ENCODE measurements at places on chromosomes 1 and 21.

DNA sequence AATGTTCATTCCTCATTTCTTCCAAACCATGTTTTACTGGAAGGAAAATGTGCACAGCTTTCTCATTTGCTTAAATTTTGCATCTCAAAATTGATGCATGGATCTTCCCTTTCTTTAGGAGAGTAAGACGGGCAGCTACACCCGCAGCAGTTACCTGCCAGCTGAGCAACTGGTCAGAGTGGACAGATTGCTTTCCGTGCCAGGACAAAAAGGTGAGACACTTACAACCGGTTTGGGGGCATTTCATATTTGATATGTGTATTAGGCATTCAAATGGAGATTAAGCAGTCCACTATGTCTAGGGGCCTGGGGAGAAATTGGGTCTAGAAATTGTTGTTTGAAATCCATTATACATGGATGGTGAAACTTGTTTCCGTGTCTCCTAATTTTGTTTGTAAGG, 12.9 kb downstream of the C8A start:
- no peak for DNase-seq

GRCh38 chr1:101108111-101108500, 82.5 kb upstream of the DPH5 start:
- no peak for DNase-seq

GRCh38 chr1:86429835-86430234, 5.9 kb downstream of the CLCA2 start:
- no peak for DNase-seq

DNA sequence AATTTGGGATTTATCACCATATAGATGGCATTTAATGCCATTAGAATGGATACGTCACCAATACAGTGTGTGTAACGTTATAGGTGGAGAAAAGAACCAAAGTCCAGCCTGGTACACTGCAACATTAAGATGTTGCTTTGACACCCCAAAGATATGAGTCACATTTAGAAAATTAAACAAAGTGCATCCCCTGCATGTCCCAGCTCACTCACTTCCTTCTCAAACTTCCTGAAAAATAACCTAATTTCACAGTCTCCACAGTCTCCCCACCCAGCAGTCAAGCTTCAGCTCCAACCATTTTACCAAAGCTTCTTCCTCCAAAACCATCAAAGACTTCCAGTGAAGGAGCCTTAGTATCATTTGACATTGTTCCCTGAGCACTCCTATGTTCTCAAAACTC, 111.9 kb downstream of the OMA1 start:
- DNase-seq = no peak

DNA sequence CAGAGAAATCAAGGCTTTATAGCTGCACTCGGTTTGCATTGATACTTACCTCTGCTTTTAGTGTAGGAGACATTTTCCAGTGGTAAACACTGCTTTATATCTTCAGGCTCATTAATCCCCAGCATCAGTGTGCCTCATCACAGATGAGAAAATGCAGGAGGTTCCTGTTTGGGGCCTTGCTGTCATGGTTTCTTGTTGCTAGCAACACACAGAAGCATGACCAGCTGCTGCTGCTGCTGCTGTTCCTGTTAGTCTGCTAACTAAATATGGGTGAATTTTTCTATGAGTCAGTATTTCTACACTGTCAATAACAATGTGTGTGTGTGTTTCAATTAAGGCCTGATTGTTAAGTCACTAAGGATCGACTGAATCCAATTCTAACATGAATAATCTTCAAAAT, 85.8 kb upstream of the RGS1 start:
- DNase-seq = no peak

DNA sequence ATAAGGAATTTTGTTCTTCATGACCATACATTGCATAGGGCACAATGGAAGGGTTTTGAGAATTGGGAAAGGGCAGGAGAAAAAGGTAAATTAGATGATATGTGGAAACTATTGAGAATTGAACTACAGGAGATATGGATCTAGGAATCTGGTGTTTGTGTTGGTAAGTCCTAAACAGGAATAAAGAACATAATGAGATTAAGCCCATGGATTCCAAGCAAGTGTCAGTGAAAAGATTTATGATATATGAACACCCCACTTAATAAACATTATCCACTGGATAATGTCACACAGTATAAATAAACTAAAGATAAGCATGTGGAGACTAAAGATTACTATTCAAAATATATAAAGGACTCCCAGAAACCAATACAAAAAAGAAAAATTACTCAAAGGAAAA, 98.2 kb downstream of the TNFSF18 start:
- DNase-seq = no peak

- DNase-seq = peak; percentile 93
These were observed 79.7 kb downstream of the CACHD1 start for GRCh38 chr1:64549464-64550239.

- DNase-seq = no peak
These were observed 144.7 kb upstream of the SPATA6 start for GRCh38 chr1:48616710-48617109.

- DNase-seq = no peak
These were observed 1012.4 kb downstream of the AMY1C start for GRCh38 chr1:104761961-104762570.

DNA sequence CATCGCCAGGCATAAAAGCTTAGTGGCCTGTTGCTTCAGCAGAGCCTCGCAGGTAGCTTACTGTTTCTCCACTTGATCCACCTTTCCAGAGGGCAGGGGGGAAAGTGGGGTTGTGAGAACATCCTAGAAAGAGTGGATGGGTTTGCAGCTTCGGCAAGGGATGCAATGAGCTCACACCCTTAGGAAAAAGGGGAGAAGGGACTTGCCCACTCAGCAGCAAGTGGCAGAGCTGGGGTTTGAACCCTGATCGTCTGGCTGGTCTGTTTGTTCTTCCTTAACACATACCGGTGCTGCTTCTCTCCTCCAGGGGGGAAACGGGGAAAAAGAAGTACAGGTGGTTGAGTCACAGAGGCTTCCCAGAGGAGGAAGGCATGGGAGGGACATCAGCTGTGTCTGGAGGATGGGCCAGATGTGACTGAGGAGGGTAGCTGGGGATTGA, 1.0 kb downstream of the TMEM201 start:
- DNase-seq = no peak

DNA sequence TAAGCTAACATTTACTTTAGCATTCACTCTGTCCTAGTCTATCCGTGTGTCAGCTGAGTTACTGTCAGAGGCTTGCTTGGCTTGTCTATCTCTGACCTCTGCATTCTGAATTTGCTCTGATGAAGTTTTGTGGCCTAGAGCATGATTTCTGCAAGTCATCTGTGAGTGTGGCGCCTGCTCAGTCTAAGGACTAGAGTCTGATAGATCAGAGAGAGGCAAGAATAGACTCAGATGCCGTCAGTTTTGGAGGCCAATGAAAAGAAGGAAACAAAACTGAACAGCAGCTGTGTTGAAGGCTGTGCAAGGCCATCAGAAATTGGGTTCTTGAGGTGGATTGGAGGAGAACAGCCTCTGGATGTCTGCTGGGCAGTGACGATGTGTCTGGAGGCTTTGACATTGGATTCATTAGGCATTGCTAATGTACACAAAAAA, 573.1 kb downstream of the USP25 start:
- no peak for DNase-seq

DNA sequence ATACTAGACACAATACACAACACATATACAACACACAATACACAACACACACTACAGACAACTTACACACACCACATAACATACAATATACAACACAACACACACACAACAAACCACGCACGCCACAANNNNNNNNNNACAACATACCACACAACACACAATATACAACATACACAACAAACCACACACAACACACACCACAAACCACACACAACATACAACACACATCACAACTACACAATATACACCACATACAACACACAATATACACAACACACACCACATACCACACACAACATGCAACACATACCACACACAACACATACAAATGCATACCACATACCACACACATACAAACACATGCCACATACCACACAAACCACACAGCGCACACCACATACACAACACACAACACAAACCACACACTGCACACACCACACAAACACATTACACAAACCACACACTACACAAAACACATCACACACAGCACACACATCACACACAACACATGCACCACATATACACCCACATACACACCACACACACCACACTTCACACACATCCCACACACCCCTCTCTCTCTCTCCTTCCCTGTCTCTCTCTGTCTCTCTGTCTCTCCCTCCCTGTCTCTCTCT, 108.3 kb downstream of the ETS2 start:
- DNase-seq = no peak

DNA sequence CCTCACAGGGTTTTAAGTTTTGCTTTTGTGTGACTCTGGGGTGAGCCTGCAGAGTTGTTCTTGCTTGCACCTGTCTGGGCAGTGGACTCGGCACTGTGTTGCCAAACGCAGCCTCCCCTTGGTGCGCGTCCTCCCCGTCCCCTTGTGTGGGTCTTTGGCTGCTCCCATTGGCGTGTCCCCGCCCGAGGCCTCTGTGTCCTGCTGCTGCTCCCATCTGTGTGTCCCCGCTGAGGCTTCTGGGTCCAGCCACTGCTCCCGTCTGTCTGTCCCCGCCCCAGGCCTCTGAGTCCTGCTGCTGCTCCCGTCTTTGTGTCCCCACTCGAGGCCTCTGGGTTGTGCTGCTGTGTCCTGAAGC, 62.8 kb downstream of the PCNT start:
- no peak for DNase-seq

DNA sequence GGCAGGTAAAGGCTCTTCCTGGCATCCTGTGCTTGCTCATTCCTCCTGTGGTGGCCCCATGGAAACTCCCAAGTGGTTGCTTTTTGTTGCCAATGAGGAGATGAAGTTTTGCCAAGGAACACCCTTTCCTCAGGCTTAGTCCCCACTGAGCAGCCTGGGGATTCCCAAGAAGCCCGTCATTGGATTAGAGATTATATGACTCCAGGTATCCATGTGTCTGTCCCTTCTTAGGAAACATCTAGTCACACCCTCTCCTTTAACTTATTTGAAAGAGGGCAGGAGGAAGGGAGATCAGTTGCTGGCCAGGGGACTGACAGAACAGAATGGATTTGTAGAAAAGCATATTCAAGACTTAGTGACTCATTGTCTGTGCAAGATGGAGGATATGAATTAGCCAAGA, 3.8 kb upstream of the LCE3A start:
- DNase-seq = no peak

GRCh38 chr1:157001304-157001703, 44.2 kb downstream of the ARHGEF11 start:
- DNase-seq = no peak

DNA sequence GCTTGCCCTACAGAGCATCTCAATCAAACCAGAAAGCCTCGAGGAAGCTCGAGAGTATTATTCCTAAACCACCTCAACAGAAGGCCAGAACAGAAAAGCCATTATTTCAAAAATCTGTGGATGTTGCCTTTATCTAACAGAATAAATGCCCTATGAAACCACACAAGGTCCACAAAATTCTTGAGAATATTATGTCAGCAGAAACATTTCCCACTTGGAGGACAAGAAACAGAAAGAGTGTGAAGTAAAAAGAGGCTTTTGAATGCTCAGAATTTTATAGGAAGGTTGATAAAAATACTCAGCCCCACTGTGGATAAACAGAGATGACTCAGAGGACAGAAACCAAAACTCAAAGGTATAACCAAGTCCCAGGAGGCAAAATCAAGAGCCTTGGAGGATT, 146.4 kb upstream of the LRRC7 start:
- DNase-seq = no peak

DNA sequence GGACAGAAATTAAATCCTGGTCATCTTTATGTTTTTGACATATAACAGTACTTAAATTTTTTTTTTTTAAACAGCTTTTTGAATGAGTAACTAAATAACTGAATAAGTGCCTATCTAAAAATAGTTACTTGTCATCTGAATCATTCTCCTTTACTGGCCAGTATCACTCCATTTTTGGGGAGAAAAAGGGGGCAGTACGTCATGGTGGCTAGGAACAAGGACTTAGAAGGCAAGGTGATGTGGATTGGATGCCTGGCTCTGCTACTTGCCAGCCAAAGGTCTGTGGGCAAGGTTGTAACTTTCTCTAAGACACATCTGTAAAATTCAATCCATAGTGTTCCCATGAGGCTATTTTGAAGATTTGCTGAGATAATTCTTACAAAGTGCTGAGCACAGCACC, 220.4 kb upstream of the DEPDC1 start:
- DNase-seq = no peak

DNA sequence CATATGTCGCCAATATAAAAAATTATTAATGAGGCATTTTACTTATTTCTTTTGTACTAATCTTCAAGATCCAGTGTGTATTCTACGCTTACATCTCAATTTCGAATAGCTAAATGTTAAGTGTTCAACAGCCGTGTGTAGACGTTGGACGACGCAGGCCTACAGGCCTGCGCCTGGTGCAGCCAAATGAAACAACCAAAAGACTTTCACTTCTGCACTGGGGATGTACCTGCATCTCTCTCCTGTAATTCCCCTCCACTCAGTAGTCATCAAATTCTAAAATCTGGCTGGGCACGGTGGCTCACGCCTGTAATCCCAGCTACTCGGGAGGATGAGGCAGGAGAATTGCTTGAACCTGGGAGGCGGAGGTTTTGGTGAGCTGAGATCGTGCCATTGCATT, 76.8 kb upstream of the HNRNPU start:
- no peak for DNase-seq

DNA sequence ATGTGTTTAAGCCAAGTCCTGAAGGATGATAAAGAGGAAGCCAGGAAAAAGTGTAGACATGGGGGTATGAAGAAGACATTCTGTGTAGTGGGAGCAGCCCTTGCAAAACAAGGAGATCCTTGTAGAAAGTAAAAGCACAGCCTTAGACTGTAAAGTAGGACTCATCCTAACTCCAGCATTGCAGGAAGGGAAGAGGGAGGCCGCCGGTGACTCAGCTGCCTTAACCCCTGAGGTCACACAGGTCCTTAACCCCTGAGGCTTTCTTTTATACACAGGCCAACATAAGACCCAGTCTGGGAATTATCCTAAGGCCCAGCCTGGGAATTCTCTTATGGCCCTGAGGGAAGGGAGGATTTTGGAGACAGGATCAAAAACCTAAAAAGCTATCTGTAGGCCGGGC, 18.0 kb downstream of the PGM1 start:
- no peak for DNase-seq

- no peak for DNase-seq
These were observed 805.9 kb upstream of the ADAMTS5 start for GRCh38 chr21:27772816-27773215.

DNA sequence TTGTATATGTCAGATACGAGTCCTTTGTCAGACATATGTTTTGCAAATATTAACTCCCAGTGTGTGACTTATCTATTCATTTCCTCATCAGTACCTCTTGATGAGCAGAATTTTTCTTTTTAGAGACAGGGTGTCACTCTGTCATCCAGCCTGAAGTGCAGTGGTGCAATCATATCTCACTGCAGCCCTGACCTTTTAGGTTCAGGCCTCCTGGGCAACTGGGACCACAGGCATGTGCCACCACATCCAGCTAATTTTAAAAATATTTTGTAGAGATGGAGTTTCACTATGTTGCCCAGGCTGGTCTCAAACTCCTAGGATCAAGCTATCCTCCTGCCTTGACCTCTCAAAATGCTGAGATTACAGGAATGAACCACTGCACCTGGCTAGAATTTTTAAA, 93.0 kb downstream of the HLCS start:
- no peak for DNase-seq

GRCh38 chr1:245493029-245493428, 338.2 kb downstream of the KIF26B start:
- no peak for DNase-seq

- DNase-seq = no peak
These were observed 1.5 kb upstream of the ZMPSTE24 start for GRCh38 chr1:40256401-40257084.

GRCh38 chr1:174713796-174714195, 266.0 kb downstream of the GPR52 start:
- DNase-seq = no peak

- no peak for DNase-seq
These were observed 20.3 kb downstream of the TTC13 start for GRCh38 chr1:230958370-230958769.
